ENCODE measurements at places on chromosomes 1 and 21.

DNA sequence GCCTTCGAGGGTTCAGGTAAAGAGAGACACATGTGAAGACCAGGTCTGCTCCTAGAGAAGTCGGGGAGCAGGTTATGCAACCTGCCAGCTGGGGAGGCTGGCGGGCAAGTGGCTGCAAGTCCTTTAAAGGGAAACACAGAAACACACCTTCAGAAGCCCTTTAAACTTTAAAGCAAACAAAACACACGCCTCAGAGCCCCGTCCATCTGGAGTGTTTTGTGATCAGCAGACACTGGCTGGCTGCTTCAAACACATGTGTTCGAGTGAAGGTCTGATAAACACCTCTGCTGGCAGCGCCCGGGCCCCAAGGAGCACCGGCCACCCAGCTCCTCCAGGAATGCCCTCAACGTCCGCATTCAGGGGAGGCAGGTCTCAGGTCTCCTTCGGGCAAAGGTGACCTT lies 15.2 kb downstream of the RIPK4 start:
- no peak for DNase-seq

DNA sequence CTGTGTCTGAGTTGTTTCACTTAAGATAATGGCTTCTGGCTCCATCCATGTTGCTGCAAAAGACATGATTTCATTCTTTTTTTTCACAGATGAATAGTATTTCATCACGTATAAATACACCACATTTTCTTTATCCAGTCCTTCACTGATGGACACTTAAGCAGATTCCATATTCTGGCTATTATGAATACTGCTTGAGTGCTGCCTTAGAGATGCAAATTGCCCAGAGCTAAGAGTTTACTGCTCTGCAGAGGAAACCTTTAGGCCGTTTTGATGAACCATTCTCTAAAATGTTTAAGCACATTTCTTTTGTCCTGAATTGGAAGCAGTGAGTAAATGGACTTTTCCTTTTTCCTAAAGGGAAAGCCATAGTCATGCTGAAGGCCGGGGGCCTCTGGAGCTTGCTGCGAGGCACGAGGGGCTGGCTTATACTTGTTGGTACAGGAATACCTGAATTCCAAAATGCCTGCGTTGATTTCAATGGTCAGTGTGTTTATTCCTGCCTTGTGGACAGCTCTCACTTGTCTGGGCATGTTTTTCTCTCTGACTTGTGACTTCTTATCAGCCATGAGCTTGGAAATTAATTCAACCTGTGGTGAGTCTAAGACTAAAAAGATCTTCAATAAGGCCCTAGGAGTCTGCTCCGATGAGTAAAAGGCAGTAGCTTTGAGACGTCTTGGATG lies 201.0 kb upstream of the MAP1LC3C start:
- DNase-seq: no peak

DNA sequence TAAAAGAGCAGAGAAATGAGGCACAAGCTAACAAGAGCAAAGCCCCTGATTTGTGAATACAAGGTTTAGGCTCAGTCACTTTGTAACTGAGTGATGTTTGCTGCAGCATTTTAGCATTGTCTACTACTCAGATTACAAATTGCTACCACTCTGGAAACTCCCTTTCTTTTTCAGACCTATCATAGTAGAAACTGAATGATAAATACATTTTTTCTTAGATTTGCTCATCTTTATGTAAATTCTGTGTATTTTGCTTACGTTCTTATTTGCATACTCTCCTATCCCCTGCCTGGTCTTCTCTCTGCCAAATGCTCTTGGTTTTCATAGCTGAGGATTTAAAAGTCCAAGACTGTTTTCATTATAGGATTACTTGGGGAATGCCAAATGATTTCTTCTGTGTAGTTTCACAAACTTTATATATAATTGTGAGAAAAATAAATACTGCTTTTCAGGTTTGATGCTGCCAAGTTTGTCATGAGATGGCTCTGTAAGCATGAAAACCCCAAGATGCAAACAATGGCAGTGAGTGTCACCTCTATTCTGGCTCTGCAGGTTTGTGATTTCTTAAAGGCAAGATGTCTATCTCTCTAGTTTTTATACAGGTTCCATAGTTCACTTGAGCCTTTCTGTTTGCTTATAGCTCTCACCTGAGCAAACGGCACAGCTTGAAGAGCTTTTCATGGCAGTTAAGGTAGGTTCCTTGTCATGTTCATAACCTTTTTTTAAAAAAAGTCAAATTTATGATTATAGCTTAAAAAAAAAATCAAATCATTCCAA lies 24.7 kb downstream of the ZYG11A start:
- DNase-seq: no peak

DNA sequence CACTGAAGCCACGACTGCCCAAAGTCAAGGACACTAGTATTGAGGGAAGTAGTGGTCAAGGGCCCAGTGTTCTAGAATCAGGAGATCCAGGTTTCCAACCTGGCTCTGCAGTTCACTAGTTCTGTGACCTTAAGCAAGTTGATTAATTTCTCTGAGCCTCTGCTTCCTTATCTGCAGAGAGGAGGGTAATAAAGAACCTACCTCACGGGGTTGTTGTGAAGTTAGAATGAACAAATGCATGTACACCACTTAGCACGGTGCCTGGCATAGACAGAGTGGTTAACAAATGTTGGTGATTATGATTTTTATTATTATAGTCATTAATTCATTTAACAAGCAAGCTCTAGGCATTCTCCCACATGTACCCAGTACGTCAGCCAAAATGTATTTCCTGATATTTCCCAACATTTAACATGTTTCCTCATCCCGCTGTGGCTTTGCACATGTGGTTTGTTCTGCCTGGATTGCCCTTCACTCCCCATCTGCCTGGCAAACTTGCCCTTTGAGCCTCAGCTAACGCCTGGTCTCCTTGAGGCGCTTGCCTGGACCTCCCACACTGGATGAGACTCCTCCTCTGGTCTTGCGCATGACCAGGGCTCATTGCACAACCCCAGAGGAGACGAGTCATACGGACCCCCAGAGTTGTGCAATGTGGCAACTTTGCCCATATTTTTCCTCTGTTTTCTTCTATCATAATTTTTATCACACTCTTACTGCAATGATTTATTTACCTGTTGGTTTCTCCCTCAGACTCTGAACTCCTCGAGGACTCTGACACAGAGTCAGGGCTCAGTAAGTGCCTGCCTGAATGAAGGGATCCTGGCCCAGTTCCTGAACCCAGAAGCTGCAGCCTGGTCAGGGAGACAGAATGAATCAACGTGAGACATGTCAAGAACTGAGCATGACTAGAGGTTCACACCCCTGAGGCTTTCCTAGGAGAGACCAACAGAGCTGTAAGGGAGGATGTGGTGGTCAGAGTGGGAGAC lies 20.7 kb upstream of the MFSD2A start:
- DNase-seq: no peak

DNA sequence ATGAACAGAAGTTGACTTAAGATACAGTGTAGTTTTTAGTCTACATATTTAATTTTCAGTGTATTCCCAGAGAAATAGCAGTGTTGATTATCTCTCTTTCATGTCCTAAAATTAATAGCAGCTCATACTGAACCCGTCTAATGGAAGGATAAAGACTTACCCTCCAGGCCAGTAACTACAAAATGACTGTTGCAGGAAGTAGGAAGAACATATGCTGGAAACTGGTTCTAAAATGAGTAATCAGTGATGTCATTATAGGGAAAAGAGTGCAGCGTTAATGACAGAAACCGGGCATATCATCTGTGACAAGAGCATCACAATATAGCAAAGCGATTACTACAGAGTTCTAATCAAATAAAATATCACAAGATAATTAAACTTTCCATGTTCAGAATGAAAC lies 385.5 kb downstream of the SMYD3 start:
- no peak for DNase-seq

DNA sequence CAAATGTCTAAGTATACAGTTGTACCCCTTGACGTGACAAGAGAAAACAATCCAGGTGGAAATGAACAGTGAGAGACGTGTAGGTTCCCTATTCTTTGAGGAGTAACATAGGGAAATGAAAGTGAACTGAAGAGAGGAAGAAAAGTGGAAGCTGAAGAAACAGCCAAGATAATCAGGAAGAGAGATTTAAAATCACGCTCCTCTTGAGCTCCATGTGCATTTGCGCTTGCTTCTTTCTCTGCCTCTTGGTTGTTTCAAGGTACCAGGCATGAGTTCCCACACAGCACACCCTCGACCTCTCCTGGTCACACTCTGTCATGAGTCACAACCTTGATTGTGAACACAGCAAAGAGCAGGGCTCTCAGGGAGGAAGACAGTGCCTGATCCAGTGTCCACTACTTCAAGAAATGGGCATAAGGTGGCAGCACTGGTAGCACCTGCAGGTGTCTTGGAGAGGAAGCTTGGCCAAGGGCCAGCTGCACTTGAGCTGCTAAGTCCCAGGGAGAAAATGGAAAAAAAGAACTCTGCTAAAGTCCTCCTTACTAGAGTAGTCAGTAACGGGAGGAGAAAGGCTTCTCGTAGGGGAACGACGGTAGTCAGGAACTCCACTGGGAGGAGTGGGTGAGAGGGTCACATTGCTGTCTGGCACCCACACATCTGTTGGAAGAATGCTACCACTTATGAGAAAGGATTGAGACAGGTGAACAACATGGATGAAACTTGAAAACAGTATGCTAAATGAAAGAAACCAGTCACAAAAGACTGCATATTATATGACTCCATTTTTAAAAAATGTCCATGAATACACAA lies 18.3 kb upstream of the ARID1A start:
- DNase-seq: no peak

- no peak for DNase-seq
Measured at GRCh38 chr1:178926046-178926445, 55.2 kb upstream of the ANGPTL1 start.

DNA sequence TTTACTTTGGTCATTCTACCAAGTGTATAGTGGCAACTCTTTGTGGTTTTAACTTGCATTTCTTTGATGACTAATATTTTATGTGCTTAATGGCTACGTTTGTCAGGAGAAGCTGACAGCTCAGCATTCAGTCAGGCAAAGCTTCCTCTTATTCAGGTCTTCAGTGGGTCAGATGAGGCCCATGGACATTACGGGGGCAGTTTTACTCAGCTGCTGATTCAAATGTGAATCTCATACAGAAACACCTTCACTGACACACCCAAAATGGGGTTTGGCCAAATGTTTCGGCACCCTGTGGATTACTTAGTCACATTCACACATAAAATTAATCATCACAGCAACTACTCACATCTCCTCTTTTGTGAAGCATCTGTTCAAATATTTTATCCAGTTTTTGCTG lies 104.9 kb upstream of the PLD5 start:
- DNase-seq: no peak

GRCh38 chr1:160217481-160218051 lies 12.4 kb downstream of the PEA15 start:
- no peak for DNase-seq

- no peak for DNase-seq
Measured at GRCh38 chr1:183654706-183655105, 1.6 kb upstream of the APOBEC4 start.

DNA sequence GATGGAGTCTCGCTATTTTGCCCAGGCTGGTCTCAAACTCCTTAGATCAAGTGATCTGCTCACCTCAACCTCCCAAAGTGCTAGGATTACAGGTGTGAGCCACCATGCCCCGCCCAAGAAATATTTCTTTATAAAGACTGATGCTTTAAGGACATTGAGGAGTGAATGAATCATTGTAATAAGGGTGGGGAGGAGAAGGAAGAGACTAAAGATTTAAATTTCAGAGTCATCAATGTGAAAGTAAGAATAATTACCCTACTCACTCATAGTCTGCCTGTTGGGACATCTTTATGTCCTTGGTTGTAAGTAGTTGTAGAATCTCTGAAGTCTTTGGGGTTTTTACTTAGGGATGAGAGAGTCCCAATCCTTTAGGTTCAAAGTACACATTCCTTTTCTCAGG lies 7.3 kb downstream of the KDM1A start:
- no peak for DNase-seq

DNA sequence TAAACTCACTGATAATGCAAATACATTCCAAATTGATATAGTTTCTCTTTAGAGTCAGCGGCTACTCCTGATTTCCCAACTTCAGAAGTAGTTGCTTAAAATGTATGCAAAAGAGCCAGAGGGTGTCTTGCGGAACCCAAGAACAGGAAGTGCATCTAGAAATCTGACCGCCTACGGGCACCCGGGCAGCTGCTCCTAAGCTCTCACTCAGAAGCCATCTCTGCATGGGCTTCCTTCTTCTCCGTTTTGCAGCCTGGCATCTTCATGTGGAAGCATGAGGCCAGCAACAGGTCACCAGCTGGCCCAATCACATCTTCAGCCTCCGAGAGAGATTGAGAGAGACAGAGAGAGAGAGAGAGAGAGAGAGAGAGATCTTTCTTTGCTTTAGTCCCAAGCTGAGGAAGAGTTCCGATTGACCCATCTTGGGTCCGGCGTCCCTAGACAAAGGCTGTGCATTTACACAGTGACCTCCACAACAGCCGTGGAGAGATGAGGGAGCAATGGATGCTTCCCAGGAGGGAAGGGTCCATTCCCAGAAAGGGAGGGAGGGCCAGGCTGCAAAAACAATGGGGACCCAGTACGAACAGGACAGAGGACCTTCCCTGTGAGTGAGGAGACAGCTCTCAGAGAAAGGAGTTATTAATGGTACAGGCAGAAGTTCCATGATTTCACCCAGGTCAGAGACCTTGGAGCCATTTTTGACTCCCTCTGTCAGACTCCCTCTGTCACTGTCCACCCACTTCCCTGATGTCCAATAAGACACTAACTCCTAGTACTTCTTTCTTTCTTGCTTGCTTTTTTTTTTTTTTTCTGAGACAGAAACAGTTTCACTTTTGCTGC lies 28.2 kb upstream of the SLC30A1 start:
- DNase-seq: no peak

- no peak for DNase-seq
Measured at GRCh38 chr1:162206300-162206699, 136.8 kb downstream of the NOS1AP start.

DNA sequence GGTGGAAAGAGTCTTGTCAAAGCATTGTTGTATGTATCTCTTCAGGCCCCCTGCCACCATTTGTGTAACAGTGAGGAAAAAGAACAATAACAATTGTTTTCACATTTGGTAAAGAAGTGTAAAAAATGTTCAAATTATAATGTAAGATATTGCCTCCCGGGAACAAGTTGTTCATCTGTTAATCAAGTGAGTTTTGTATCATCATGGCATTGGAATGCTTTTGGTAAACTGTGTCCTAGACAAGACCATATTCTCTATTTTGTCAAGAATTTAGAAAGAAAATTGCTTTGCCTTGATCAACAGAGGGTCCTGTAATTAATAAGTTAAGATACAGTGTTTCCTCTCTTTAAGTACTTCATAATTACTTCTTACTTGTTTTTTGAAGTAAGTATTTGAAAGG lies 692.0 kb upstream of the NR5A2 start:
- no peak for DNase-seq

DNA sequence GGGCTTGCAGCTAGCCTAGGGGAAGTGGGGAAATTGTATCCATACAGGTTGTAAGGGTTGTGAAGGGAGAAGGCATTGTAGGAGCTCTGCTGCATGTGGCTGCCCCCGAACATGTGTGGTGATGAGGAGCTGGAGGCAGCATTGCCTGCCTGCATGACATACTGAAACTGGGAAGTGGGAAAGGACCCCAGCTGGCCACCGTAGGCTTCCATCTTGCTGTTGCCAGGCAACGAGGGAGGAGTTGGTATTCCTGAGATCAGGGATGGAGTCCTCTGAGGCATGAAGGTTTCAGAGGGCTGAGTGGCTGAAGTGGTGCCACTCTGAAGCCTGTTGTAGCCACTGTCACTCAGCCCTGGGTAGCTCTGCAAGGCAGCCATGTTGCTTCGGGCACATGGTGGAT lies 103.2 kb downstream of the TBX15 start:
- DNase-seq: no peak

All from activated CD4-positive, alpha-beta T cell treated with anti-CD3 and anti-CD28 coated beads for 24 hours (primary cell).